ENCODE measurements at places on chromosomes 7 and 10.

- no peak for DNase-seq
Observed at GRCh38 chr7:150447966-150448788, 2.3 kb upstream of the GIMAP8 start.

DNA sequence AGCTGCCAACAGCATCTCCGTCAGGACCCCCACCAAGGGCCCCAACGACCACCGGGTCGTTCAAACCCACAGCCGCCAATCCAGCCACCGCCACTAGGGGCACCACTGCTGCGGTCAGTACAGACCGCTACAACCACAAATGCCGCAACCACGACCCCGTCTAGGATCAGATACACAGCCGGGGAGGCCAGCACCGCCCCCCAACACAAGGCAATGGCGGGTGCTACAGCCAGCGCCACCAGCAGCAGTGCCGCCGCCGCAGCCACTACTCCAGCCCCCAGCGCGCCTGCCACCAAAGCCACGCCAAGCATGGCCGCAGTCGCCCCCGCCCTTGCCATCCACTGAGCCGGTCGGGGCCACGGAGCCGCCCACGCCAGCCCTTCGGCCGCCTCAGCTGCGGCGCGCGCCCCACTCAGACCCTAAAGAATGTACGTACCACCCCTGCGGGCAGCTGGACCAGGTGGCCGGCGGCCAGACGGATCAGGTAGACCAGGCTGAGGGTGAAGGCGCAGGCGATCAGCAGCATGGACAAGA lies 473 bp downstream of the CYP51A1 start:
- peak; percentile 75 for DNase-seq

- DNase-seq, result no peak
Observed at GRCh38 chr10:26169466-26169865, 47.1 kb upstream of the GAD2 start.

- DNase-seq, result no peak
Observed at GRCh38 chr10:68235111-68235510, 3.2 kb upstream of the ATOH7 start.

GRCh38 chr7:69593511-69593910 lies 4.8 kb upstream of the AUTS2 start:
- no peak for DNase-seq

GRCh38 chr10:66049335-66049734 lies 876.5 kb upstream of the LRRTM3 start:
- DNase-seq, result no peak

DNA sequence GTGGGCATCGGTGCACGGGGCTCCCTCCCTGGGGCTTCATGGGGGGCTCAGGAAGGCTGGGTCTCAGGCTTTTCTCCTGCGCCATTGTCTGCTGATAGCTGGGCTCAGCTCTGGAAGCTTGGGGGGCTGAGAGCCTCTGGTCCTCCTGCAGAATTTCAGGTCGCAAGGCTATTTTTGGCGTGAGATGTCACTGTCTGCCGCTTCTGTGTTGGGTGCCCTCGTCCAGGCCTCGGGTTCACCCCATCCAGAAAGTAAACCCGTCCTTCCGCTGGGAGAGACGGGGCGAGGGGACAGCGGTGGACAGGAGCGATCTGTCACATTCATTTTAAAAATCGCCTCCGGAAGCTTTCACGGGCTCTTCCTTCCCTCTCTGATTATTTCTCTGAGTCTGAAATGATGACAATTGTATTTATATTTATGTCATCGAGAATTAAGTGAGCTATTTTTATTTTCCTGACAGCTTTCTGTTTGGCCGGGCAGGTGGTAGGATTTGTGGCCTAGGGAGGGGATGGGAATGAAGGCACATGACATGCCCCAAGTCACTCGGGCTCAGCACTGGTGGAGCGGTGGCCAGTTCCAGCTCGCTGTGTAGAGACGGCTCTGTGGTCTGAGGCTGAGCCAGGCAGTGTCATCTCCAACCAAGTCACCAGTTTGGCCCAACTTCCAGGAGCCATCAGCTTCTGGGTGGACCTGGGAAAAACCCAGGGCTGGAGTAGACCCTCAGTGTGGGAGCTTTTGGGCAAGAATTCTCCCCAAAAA lies 40.7 kb upstream of the AP5Z1 start:
- DNase-seq, result peak; percentile 73

- DNase-seq, result no peak
Observed at GRCh38 chr10:44834131-44834530, 77.0 kb upstream of the TMEM72 start.

DNA sequence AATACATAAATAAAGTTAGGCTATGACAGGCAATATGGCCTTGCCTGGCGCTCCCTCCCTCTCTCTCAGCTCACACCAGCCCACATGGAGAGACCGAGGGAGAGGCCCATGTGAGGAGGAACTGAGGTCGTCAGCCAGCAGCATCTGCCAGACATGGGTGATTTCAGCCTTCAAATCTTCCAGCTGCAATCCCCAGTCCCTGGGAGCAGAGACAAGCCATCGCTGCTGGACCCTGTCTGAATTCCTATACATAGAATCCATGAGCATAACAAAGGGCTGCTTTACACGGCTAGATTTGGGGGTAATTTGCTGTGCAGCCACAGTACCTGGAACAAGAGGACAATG lies 35.6 kb downstream of the ANKRD16 start:
- DNase-seq, result no peak

DNA sequence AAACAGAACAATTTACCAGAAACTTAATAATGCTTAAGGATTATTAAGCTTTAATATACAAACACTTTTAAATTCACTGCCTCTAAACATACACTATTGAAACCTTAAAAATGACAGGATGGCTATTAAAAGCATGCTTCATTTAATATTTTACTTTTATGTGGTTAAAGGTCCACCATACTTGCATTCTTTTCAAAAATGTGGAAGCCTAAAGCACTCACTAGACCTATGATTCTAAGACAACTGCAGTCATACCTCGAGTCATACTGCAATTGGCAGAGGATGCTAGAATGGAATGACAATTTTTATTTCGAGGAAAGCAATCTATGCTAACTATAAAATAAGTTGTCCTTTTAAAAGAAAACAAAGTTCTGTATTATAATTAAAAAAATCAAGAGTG lies 85.3 kb downstream of the PIP4K2A start:
- DNase-seq, result no peak

- DNase-seq, result no peak
Observed at GRCh38 chr10:125343118-125343925, 183.0 kb upstream of the CTBP2 start.

GRCh38 chr10:74677951-74678350 lies 148.4 kb upstream of the KAT6B start:
- no peak for DNase-seq

DNA sequence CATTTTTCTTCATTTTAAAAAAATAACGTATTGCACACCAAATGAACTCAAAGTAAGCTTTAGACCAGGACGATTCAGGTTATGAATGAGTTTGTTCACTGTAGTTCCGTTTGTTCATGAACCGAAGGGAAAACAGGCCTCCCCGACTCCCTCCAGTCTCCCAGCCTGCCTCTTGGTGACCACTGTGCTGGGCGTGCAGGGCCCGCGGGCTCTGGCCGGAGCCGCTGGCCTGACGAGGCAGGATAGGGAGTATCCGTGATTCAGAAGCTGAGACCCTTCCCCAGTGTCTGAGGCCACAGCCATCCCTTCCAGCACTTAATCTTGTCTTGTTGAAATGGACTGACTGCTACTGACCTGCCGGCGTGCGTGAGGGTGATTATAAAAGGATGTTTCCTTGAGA lies 30.8 kb upstream of the SH2B2 start:
- DNase-seq, result no peak

- DNase-seq, result no peak
Observed at GRCh38 chr10:74643596-74643975, 182.8 kb upstream of the KAT6B start.

- DNase-seq, result no peak
Observed at GRCh38 chr7:46566097-46566774, 645.2 kb upstream of the IGFBP3 start.

Data from dorsolateral prefrontal cortex (tissue), 122 donors.